Activated T-helper 1 cell treated with anti-CD3 and anti-CD28 coated beads, Interleukin-2, amount 50 U/mL, for 16 hours (primary cell): ENCODE measurements at places on chromosomes 7 and 10.

GRCh38 chr7:117195361-117196029 is 127.4 kb downstream of the WNT2 start:
- DNase-seq, result no peak

- DNase-seq, result no peak
Observed at GRCh38 chr10:45373576-45374349, at the start of gene ALOX5. Gene ALOX5, plus strand, starts transcription at chr10:45374216. Its CDS starts 64 bp downstream, at chr10:45374280.

GRCh38 chr7:144787127-144787526 is 48.7 kb downstream of the TPK1 start:
- DNase-seq, result no peak

DNA sequence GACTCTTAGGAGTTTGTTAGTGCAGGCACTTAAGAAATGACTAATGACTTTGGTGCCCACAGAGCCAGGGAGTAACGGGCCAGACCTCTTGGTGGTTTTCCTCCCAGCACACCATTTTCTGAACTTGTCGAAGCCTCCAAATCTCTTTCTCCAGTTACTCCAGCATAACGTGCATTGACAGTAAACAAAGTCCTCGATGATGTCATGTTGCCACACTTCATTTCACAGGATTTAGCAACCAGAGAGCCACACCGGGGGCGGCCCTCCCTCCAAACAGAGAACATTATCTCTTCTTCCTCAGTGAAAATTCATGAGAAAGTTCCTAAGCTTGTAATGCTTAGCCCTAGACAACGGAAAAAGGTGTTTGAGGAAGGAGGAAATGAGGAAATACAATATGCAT is 4.0 kb upstream of the SVOPL start:
- no peak for DNase-seq

GRCh38 chr7:131012477-131013031 is 278.5 kb upstream of the KLF14 start:
- DNase-seq, result no peak

- DNase-seq, result no peak
Observed at GRCh38 chr10:103792547-103792946, 62.8 kb downstream of the SH3PXD2A start.

- DNase-seq, result no peak
Observed at GRCh38 chr10:62333988-62334682, 40.0 kb upstream of the ZNF365 start.

GRCh38 chr7:106715730-106716129 is 54.8 kb upstream of the CCDC71L start:
- DNase-seq, result no peak

DNA sequence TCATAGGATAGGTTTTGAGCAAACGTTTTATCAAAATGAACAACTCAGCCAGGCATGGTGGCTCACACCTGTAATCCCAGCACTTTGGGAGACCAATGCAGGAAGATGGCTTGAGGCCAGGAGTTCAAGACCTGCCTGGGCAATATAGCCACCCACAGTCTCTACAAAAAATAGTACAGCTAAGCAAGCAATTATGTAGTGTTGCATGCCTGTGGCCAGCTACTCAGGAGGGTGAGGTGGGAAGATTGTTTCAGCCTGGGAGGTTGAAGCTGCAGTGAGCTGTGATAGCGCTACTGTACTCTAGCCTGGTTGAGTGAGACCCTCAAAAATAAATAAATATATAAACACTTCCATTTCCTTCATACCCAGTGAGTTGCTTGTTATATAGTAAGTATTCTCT is 67.1 kb downstream of the LSMEM1 start:
- no peak for DNase-seq

DNA sequence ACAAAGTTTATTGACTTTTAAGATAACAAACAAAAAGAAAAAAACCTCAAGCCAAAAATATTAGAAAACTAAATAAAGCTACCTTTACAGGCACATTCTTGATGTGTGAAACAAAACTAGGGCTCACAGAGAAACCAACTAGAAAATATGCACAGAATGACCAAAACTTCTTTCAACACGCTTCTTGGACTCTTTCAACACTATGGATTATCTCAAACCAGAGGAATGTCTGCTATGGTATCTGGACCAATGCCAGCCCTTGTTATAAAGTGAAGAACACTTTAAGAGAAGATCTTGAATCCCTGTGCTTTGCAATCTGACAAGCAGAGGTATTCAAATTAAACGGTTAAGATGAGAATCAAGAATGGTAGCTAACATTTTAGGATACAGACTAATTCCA is 76.6 kb downstream of the DNAJC1 start:
- DNase-seq, result no peak

DNA sequence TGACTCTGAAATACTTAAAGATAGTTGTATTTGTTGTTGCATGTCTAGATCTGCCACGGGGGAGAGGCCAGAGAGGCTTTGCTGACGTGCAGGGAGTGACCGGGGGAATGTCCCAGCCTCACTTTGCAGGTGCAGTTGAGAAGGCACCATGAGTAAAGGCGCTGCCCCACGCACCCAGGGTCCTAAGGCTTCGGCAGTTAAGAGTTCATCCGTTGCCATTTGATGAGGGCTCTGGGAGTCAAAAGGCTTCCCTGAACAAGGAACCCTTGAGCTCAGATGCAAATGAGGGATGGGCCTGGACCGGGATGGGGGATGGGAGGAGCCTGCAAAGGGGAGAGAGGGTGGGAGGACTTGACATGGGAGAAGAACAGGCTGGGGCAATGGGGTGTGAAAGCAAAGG is 20.4 kb downstream of the PPP2R2D start:
- DNase-seq, result no peak

DNA sequence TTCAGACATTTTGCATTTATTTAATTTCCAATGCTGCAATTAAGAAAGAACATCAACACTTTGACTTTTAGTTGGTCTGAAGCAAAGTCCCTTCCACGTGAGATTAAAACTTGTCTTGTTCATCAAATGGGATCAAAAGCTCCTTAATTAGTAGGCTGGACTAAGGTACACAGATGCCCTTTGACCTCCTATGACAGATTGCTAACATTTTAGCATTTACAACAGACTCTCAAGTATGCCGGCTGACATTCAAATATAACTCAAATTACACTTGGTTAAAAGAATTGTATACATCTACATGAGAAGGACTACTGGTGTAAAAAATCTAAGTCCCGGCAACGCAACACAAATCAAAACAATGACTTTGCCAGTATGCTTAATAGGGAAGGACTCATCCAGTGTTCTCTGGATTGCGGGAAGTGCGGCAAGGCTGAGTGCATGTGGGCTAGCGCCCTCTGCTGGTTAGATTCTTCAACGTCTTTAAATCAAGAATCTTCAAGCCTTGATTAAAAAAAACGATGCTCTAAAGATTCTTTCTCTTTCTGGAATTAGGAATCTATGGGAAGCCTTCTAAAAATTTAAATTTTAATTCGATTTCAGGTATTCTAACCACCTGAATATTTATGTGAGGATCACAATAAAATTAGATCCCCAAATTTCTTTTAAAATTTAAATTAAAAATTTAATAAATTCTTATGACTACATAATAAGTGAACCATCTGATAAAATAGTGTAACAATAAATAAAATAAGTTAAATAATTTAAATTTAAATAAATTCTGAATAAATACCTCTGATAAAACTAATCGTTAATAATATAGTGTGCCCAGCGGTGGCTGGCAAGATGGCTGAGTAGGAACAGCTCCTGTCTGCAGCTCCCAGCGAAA is 444.7 kb downstream of the DGKB start:
- no peak for DNase-seq

- no peak for DNase-seq
Observed at GRCh38 chr7:55065079-55065478, 46.3 kb downstream of the EGFR start.

DNA sequence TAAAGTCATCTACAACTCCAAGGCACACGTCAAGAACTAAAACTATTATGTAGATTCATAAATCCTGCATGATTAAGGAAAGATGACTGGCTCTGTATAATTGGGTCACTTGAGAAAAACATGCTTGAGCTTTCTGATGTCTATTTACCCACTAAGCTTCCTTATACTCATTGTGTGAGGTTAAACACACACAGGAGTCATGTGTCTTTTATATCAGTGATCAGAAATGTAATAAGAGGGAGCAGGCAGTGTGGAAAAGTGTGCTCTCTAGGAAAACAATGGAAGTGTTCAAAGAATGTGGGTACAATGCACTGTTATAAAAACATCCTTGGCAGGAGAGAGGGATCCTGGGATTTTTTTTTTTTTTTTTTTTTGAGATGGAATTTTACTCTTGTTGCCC is 108.6 kb upstream of the ARID5B start:
- DNase-seq, result no peak

- DNase-seq, result no peak
Observed at GRCh38 chr10:51706225-51706624, 6.8 kb upstream of the CSTF2T start.

GRCh38 chr10:88849234-88849633 is 2.4 kb downstream of the ANKRD22 start:
- no peak for DNase-seq

GRCh38 chr10:126536148-126536547 is 134.3 kb downstream of the C10orf90 start:
- no peak for DNase-seq

- DNase-seq, result no peak
Observed at GRCh38 chr7:12458520-12459131, 55.0 kb upstream of the VWDE start.

- no peak for DNase-seq
Observed at GRCh38 chr10:77496941-77497420, 140.6 kb downstream of the KCNMA1 start.

- no peak for DNase-seq
Observed at GRCh38 chr10:33370434-33370930, 36.0 kb upstream of the NRP1 start.

- DNase-seq, result no peak
Observed at GRCh38 chr7:99453105-99453504, 12.9 kb downstream of the ATP5MF start.

DNA sequence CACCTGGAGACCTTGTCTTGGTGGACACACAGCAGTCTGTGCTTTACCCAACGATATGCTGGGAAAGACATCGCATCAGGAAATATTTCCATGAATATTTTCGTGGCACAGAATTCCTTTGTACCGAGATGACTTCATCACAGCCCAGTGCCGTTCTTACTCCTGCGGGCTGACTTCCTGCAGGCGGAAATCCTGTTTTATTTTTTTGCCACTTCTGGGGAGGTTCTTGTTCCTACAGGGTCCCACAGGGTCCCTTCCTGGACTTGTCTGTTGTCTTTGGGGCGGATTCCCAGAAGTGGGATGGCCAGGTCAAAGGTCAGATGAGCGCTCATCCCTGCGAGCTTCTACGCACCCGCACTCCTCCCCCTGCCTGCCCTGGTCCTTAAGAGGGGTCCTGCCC is 86.5 kb downstream of the DNAJB6 start:
- DNase-seq, result no peak

GRCh38 chr10:52911163-52911562 is 138.6 kb upstream of the MBL2 start:
- no peak for DNase-seq

GRCh38 chr10:132011024-132011423 is 29.3 kb upstream of the BNIP3 start:
- DNase-seq, result no peak

DNA sequence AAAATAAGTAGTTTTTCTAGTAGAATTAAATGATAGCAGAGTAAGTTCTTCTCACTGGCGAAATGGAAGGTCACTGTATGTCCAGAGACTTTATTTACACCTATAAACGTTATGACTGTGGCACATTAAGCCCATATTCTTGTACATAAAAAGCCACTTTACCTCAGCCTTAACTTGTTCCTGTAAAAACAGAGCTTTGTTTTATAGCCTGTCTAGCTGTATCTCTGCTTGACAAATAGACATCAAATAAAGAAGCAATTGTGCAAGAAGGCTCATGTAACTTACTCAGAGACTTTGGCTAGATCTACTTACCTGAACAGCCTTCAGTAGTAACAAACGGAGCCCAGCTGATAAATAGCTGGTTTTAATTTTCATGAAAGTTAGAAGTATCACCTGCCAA is 324.1 kb upstream of the BMPER start:
- no peak for DNase-seq

DNA sequence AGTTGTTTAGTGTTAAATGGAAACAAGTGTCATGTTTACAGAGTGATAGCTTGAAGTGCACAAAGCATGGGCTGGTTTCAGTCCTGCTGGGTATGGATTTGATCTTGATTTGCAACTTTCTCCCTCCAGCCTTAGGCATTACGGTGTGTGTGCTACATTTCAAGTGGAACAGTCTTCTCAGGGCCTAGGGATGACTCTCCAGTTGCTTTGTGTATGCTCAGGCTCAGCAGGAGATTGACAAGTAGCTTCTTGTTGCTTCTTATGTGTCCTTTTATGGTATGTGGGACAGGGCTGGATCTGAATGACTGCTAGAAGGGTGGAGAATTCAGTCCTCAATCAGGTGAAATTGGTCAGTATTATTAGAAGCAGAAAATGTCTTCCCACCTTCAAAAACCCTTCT is 51.3 kb upstream of the PLEKHA1 start:
- no peak for DNase-seq

- DNase-seq, result no peak
Observed at GRCh38 chr7:23471106-23471859, 992 bp upstream of the IGF2BP3 start.

DNA sequence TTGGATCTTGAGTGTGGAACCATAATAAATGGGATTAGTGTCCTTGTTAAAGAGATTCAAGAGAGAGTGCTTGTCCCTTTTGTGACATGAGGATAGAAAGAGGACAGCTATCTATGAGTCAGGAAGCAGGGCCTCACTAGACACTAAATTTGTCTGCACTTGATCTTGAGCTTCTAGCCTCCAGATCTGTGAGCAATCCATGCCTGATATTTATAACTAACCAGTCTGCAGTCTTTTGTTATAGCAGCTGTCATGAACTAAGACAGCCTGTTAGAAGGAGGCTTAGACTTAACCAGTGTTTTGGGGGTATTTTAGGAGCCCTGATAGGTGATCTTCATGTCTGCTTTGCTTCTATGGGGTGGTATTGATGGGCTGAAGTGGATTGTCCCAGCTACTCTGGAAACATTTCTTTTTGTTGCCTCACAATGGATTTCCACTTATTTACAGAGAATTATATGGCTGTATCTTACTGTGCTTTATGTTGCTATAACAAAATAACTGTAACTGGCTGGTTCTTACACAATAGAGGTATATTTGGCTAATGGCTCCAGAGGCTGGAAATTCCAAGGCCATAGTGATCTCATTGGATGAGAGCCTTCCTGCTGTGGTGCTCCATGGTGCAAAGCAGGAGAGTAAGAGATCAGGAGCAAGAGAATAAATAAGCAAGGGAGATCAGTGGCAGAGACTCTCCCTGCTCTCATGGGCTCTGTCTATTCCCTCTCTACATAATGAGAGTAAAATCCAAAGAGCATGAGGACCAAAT is 23.4 kb upstream of the AKR1C3 start:
- DNase-seq, result no peak

DNA sequence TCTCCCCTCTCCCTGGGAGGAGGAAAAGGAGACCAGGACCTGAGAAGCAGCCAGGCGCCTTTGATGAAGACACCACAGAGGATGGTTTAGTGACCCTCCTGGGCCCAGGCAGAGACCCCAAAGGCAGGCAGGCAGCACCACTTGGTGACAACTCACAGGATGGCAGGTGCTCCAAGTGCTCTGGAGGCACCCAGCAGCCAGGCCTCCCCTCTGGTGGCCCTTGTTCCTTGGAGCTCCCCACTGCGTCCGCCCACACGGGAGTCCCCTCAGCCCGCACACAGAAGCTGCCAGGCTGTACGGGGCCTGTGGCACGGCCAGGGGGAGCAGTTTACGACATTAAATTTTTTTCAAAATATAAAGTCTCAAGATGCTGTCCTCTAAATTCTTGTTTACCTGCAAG is 607.1 kb upstream of the FOXK1 start:
- no peak for DNase-seq

GRCh38 chr7:25850735-25851134 is 301.3 kb upstream of the NFE2L3 start:
- DNase-seq, result no peak
